SK-N-MC (cell line): ENCODE measurements at places on chromosomes 7 and 10.

DNA sequence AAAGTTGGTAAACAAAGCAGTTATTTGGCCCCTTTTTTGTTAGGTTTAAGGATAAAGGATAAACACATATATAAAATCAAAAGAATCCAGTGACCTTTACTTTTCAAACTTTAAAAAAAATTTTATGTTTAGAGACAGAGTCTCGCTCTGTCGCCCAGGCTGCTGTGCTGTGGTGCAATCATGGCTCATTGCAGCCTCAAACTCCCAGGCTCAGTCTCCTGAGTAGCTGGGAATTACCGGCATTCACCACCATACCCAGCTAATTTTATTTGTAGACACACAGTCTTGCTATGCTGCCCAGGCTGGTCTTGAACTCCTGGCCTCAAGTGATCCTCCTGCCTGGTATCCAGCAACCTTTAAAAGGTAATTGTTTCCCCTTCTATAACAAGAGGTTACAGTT lies 31.3 kb downstream of the GNA12 start:
- no peak for DNase-seq

GRCh38 chr10:79137826-79138225 lies 69.1 kb downstream of the ZMIZ1 start:
- no peak for DNase-seq

DNA sequence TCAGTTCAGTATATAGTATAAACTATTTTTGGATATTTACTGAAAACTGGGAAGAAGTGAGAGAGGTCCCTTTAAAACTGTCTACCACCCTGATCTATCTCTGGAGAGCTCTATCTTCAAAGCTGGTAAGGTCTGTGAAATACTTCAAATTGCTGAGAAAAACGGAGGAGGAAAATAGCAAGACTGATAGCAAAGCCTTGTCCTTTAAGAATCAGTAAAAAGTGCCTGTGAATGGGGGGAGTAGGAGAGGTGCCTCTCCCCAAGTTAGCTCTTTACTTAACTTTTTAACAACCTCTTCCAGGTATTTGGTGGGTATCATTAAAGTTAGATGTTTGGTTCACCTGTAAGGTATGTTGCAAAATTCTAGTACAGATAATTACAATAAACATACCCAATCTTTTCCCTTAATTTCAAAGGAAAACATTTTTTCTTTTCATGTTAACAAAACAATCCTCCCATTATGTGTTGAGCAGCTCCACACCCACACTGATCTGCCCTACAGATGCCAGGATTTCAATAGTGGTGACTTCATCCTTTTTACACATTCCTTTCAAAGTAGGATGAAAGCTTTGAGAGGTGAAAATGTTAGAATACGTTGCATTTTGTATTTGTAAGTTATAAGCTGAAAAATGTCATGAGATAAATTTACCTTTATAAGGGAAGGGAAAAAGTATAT lies 149.2 kb downstream of the CRPPA start:
- DNase-seq: no peak

DNA sequence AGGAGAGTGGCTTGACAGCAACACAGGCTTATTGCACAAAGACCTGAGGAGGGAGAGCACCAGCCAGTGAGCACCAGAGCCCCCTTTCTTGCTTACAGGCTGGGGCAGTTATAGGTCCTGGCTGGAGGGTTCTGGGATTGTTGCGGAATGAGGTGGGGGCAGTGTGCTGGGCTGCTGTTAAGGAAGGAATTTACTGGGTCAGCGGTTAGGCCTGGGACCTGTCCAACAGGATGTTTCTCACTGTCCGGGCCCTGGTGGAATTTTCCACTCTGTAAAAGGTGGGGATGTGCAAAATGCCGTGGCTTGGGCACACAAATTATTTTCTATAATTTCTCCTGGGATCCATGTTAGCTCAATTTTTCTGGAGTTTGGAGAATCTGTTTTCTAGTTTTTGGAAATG lies 757.3 kb downstream of the TYW1 start:
- no peak for DNase-seq

- no peak for DNase-seq
Observed at GRCh38 chr7:93226310-93226709, at the start of gene HEPACAM2. HEPACAM2 (minus strand) TSS chr7:93226469.

GRCh38 chr7:64314566-64314965 lies 805 bp downstream of the ZNF736 start:
- DNase-seq: no peak

DNA sequence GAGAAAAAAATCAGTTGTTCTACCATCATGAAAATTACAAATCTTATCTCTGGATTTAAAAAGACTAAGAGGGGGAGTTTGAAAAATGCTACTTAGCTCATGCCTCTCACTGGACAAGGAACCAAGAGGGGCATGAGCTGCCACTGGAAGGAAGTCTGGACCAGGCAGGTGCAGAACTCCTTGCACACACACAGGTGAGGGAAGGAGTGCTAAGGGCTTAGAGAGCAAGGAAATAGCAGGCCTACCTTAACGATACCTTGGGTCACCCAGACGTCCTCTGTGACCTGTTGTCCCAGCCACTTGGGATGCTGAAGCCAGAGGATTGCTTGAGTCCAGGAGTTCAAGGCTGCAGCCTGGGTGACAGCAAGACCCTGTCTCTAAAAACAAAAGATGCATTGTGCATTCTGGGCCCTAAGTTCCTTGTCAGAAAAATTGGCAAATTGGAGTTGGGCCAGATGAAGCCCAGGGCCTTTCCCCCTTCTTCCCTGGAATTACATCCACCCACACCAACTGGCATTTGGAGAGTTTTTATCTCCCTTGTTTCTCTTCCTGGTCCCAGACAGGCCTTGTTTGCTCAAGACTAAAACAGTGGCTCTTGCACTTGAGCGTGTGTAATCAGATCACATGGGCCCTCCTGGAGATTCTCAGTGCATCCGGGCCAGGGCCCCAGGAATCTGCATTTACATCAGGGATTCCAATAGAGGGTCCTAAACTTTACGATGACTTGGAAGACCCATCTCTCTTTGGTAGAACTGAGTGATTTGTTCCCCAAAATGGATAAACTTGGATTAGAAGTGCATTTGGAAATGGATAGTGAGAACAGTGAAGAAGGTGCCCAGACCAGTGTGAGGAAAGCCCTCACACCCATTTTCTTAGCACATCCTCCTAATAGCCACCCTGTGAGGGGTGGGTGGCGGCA lies 3.0 kb downstream of the DDIT4 start:
- DNase-seq: no peak

GRCh38 chr7:74410772-74411171 lies 42.9 kb upstream of the GTF2IRD1 start:
- DNase-seq: no peak

- no peak for DNase-seq
Observed at GRCh38 chr7:77235276-77235675, 35.7 kb upstream of the FGL2 start.

- no peak for DNase-seq
Observed at GRCh38 chr10:80519936-80520650, 17.6 kb upstream of the SH2D4B start.

GRCh38 chr10:71582019-71582418 lies 137.6 kb downstream of the C10orf105 start:
- no peak for DNase-seq

GRCh38 chr10:113221756-113222168 lies 271.7 kb downstream of the TCF7L2 start:
- no peak for DNase-seq

GRCh38 chr10:48798481-48799254 lies 114.0 kb downstream of the WDFY4 start:
- no peak for DNase-seq

- no peak for DNase-seq
Observed at GRCh38 chr7:37315772-37316715, 132.6 kb downstream of the ELMO1 start.

DNA sequence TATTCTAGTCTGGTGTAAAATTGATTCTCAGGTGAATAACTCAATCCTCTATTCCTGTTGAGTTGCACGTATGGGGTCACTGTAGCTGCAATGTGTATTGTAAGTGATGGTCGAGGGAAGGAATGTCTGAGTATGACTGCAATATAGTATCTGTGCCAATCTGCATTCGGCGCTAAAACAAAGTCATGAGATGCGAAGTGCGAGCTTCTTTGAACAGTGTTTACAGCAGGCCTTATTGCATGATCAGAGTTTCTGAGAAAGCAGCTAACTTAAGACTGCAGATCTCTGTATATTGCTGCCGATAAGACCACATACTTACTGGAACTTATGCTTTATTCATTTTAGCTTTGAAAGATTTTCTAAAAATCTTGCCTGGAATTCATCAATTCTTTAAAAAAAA lies 341.7 kb upstream of the BMPER start:
- no peak for DNase-seq

DNA sequence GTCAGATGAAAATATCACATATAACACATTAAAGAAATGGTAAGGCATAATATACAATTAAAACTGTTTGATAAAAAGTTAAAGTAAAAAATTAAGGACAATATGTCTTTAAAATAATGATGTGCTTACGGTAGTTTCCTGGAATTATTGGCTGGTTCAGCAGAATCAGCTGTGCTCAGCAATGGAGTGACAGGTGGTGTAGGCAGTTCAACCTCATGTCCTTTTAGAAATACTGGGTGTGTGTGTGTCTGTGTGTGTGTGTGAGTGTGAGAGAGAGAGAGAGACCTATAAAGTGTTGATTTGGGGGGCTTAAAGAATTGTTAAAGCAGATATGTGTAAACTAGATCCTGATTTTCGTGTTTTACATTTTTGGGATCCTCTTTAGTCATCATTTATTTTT lies 141.2 kb downstream of the ADAM22 start:
- no peak for DNase-seq

DNA sequence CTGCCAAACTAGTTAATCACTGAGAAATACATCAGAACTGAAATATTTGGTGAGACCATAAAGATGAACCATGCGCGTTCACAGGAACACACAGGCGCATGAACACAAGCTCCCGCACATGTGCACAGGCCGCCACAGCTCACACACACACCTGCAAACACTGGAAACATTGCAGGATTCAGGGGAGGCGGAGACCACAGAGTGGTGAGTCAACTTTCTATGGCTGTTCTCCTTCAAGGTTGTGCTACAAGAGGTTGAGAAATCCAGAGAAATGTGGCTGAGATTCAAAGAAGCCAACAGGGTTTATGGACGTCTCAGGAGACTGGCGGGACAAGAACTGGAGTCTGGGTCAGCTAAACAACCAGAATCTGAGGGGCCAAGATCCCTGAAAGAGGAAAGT lies 17.8 kb downstream of the ESYT2 start:
- no peak for DNase-seq

DNA sequence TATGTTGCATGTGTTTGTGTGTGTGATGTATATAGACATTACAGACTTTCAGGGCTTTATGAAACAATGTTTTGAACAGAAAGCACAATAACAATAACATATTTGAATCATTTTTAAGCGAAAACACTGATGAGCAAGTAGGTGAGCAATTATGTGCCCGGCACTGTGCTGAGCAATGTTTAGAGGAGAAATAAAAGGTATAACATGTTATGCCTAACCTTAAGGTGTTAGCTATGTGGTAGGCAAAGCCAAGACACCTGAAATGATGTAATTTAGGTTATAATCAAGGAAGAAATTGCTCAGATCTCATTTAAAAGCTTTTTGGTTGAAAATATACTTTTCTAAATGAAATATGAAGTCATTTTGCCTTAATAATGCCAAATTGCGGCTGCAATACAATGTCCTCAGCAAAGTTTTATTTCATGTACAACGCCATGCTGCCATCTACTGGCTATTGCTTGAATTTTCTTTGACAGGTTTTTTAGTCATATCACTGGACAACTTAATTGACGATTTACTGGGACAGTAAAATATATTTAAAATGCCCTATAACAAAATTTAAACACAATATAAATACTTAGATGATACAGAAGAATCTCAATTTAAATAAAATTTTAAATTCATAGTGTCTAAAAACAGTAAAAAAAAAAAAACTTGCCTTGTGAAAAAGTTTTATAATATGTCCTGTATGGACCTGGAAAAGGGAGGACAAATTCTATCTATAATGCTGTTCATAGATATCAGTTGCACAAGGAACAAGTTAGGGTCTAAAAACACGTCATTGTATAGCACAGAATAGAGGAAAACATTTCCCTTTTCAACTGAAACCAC lies 131.1 kb upstream of the CDK1 start:
- peak; percentile 22 for DNase-seq

- no peak for DNase-seq
Observed at GRCh38 chr10:63780101-63780500, 258.9 kb downstream of the REEP3 start.

GRCh38 chr7:30323006-30323355 lies 38.6 kb downstream of the ZNRF2 start:
- no peak for DNase-seq

DNA sequence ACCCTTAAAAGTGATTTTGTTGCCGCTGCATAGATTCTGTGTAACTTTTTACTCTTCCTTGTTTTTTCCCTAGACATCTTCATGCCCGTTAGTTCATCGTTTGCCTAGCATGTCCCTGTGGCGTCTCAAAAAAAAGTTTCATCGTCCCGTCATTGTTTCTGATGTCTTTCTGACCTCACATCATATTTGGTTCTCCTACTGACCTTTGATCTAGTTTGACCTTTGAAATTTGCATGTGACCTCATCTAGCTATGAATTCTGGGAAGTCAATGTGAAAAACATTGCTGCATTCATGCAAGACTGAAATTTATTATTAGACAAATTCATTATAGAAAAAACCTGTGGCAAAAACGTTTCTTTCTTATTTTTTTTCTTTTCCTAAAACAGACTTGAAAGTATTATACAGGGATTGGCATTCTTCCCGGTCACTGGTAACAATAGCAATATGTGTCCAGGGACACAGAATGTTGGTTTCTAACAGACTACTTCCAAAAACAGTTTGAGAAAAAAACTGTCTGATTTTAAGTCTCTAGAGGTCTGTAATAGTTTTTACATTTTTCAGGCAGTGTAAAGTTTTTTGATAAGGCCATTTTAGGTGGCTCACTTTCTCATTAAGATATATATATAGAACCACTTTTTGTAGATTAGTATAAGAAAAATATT lies 280.9 kb downstream of the USP6NL start:
- no peak for DNase-seq

- no peak for DNase-seq
Observed at GRCh38 chr7:111272092-111272491, 181.2 kb downstream of the LRRN3 start.

DNA sequence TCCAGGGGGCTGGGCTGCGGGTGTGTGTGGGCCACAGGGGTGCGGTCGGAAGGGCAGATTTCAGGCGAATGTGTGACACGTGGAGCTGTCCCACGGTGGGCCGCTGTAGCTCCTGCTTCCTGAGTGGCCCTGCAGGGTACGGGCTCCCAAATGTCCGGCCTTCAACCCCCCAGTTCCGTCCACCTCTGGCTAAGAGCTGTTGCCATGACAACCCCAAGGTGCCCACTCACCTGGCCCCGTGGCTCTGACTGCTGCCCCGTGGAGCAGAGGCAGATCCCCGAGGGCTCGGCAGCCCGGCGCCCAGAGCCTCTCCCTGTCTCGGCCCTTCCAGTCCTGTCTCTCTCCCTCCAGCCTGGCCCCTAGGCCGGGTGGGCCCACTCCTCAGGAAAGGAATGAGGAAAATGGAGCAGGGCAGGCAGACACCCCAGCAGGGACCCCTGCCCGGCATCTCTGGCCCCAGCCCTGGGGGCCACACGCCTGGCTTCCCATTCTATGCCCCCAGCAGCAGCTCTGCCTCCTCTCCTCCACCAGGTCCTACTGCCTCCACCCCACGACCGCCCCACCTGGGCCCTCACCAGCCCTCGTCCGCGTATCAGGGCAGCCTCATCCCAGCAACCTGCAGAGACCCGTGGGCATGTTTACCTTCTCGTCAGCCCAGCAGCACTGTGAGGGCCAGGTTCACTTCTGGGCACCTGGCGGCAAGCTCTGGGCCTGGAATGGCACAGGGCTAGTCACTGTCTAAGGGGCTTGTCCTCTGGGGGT lies 215.6 kb downstream of the ELFN1 start:
- no peak for DNase-seq
